RWPE1 (cell line): ENCODE measurements at places on chromosomes 2 and 18.

DNA sequence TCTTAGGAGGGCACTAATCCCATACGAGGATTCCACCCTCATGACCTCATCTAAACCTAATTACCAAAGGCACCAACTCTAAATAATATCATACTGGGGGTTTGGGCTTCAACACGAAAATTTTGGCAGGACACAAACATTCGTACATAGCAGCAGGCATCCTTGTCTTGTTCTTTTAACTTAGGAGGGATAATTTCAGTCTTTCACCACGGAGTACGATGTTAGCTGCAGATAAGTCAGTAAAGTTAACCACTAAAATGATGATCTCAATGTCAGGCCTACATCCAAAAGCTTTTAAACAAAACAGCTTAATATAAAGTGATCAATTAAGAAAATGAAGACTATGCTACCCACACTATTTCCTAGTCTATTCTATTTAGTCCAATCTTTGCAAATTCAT is 74.9 kb downstream of the ID2 start:
- DNase-seq: no peak

- DNase-seq: no peak
These were observed 46.3 kb downstream of the MYO1B start for GRCh38 chr2:191291471-191291870.

DNA sequence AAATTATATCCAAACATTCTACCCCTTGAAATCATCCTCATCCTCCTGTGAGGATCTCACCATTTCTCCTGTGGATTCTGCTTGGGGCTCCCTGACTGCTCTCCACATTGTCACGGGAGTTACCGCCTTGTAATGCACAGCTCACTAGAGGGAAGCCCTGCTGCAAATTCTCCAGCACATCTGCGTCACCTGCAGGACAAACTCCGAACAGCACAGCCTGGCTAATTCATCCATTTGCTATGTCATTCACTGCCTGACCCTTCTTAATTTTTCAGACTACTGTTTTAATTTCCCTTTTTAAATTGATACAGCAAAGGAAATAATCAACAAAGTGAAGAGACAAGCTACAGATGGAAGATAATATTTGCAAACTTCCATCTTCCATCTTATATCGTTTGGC is 627.4 kb downstream of the FBXO15 start:
- DNase-seq: no peak

- peak; percentile 84 for DNase-seq
These were observed 61.2 kb downstream of the RALBP1 start for GRCh38 chr18:9536354-9537152.

- no peak for DNase-seq
These were observed 186.4 kb upstream of the EPC2 start for GRCh38 chr2:148458171-148458570.
